DMS 273 treated with DMSO at 0.1 percent for 48 hours (cell line): ENCODE measurements at places on chromosomes 5 and 9.

GRCh38 chr9:18404434-18405029 is 69.4 kb upstream of the ADAMTSL1 start:
- DNase-seq, result no peak

- DNase-seq, result no peak
Measured at GRCh38 chr9:129027224-129027684, 877 bp downstream of the SH3GLB2 start.

DNA sequence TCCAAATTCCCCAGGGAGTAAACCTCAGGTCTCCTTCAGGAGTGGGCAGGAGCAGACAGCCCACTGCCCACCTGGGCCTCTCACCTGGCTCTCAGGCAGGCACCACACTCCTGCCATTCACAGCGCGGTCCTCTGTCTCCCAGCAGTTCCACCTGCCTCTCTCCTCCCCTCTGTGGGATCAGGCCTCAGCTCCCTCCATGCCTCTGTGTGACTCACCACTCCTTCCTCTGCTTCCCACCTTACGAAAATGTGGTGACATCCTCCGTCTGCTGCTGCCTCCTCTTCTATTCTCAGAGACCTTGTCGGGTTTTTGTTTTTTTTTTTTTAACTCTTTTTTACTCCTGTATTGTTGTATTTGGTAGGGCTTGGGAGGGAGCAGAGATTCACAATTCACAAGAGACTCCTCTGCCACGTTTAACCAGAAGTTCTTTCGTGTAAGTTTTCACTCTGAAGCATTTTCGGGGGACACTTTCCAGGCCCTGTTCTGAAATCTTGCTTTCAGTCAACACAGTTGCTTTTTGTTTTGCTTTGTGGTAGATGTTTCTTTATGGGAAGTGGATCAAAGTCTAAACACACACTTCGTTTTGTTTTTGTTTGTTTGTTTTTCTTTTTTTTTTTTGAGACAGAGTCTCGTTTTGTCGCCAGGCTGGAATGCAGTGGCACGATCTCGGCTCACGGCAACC is 21.1 kb upstream of the CDKN2AIPNL start:
- no peak for DNase-seq

GRCh38 chr5:11420969-11421368 is 483.3 kb downstream of the CTNND2 start:
- no peak for DNase-seq

GRCh38 chr5:132262882-132263547 is 5.5 kb downstream of the PDLIM4 start:
- DNase-seq, result no peak

- no peak for DNase-seq
Measured at GRCh38 chr9:71620331-71620730, 148.0 kb downstream of the CEMIP2 start.

- DNase-seq, result no peak
Measured at GRCh38 chr5:11300736-11301135, 539.7 kb upstream of the DAP start.

DNA sequence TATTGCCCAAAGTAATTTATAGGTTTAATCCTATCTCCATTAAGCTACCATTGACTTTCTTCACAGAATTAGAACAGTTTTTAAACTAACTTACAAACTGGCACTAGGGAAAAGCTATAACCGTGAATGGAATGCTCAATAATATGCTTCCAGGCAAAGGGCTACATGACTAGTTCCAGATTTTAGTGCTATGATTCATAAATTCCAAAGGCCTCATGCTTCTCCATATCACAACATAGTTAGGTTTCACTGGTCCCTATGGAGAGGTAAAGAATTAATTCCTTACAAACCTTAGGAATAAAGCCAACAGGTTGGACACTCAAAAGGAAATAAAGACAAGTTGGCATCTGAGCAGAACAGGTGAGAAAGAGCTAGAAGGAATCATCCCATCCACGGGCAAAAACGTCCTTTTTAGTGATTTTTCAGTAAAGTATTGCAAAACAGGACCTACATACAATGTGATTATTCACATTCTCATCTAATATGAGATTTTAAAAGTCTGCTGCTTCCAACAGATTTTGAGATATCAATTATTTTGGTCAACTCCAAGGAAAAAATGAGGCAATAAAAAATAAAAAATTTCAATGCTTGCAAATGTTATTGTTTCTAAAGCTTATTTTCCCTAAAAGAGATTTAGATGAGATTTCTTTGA is 97.0 kb upstream of the TARS1 start:
- no peak for DNase-seq

- DNase-seq, result no peak
Measured at GRCh38 chr5:150623152-150623877, 17.1 kb upstream of the SYNPO start.

- DNase-seq, result no peak
Measured at GRCh38 chr9:136982232-136983051, at the start of gene LCNL1. TSS of gene LCNL1 (plus strand) at chr9:136982993. CDS start at chr9:136983587, 594 bp downstream.

GRCh38 chr9:86731511-86732063 is 215.7 kb downstream of the GAS1 start:
- DNase-seq, result no peak

GRCh38 chr5:82160948-82161347 is 117.2 kb downstream of the RPS23 start:
- no peak for DNase-seq

GRCh38 chr5:160469156-160470144 is 47.8 kb downstream of the PTTG1 start:
- no peak for DNase-seq

GRCh38 chr9:120891245-120891883 is 14.4 kb upstream of the PHF19 start:
- DNase-seq, result no peak

GRCh38 chr9:114288193-114289091 is 34.5 kb upstream of the ORM1 start:
- DNase-seq, result no peak

GRCh38 chr5:92890841-92891244 is 690.2 kb downstream of the NR2F1-AS1 start:
- no peak for DNase-seq
